PC-9 (cell line): ENCODE measurements at places on chromosomes 16 and 17. TPM values are rescaled to one million over a fixed set of nuclear protein-coding genes. Genes with fewer than 3 reads are reported as not detected.
A peak's percentile ranks its signal among the peaks of the same experiment; 100 is the strongest.

ODAD4 gene
- total RNA-seq = 3.0 and 4.0 TPM in 2 replicates

SLC38A7 gene
- total RNA-seq = 17.2 and 18.6 TPM in 2 replicates

OR3A2 gene
- not detected in 2 replicates for total RNA-seq

ATP2A3 gene
- 4.4 and 9.6 TPM in 2 replicates for total RNA-seq

DNA sequence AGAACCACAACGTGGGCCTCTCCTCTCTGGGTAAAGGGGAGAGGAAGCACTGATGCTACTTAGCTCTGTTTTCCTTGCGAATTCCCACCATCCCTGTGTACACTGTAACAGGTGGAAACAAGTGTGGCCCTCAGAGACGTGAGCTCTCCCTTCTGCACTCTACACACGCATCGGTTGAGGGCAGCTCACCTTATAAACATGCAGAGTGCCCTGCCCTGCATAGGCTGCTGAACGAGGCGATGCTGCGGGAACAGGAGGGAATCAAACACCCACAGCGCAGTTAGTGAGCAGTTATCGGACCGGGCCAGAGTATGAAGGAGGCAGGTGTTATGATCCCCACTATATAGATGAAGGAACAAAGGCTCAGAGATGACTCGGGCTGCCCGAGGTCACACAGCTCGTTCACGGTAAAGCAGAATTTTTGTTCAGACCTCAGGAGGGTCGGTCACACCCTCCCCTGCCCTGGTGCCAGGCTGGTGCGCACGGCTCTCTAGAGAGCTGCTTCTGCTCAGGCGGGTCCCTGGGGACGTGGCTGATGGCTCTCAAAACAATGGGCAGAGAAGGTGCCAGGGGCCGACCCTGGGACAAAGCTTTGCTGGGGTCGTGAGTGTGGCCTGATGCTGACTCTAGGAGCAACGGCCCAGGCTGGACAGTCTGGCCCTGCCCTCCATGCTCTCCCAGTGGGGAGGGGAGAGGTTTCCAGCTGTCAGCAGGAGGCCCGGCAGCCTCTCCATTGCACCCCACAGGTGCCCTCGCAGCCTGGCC lies 68.5 kb downstream of the RPH3AL start:
- no peak for DNase-seq
- no peak overlapping the region for H3K4me3 ChIP-seq
- H3K27ac ChIP-seq = no peak overlapping the region
- H3K36me3 ChIP-seq = no peaks in the 10 kb centered on the region
- H3K4me1 ChIP-seq = no peaks in the 10 kb centered on the region
- peaks cover 5% of the 10 kb centered on the region; the same call in 1 of the 2 replicates for H3K27me3 ChIP-seq

GRCh38 chr17:28723159-28723835 lies 2.7 kb downstream of the TLCD1 start:
- no peak for DNase-seq
- H3K27ac ChIP-seq = peak overlapping the region; percentile 82
- no peaks in the 10 kb centered on the region for H3K27me3 ChIP-seq
- peaks cover 48% of the 10 kb centered on the region for H3K4me1 ChIP-seq

DNA sequence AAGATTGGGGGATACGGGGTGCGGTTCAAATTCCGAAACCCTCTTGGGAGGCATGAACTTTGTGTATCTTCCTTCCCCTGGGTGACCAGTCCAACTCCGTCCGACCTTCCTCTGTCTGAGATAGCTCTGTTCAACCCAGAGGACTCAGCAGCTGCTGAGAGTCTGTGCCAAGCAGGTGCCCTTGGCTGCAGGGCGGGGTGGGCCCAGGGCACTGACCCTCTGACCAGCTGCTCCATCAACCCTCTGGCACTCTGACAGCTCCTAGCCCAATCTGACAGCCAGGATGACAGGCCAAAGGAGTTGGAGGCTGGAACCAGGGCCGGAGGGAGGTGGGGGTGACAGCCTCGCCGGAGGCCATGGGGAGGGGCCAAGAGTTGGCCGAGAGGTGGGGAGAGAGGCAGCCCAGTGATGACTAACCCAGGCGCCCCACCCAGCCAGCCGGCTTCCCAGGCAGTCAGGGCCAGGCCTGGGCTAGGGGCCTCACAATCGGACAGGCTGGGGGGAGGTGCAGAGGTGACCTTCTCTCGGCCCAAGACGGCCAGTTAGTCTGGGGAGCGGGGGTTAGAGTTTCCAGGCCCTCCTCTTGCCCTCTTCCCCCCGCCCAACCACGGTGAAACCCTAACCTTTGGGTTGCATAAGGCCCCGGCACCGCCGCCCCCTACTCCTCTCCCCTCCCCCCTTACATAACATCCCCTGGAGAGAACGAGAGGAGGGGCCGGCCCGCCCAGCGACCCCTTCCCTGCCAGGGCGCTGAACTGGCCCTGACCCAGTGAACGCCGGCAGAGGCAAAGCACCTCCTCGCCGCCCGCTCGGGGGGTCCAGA lies 5.0 kb upstream of the TLCD2 start:
- peaks cover 33% of the 10 kb centered on the region for H3K4me1 ChIP-seq
- H3K27ac ChIP-seq = peak overlapping the region; percentile 81
- peak; percentile 84 for DNase-seq
- H3K27me3 ChIP-seq = no peaks in the 10 kb centered on the region
- H3K4me3 ChIP-seq = peak overlapping the region; percentile 81

GRCh38 chr17:60142872-60143499 lies 6.8 kb upstream of the CA4 start:
- peak; percentile 84 for DNase-seq
- H3K27ac ChIP-seq = no peak overlapping the region
- H3K36me3 ChIP-seq = no peaks in the 10 kb centered on the region
- no peaks in the 10 kb centered on the region for H3K27me3 ChIP-seq
- H3K4me1 ChIP-seq = peaks cover 10% of the 10 kb centered on the region
- H3K4me3 ChIP-seq = peak overlapping the region; percentile 49; the same call in 1 of the 2 replicates

- no peak overlapping the region for H3K27ac ChIP-seq
- no peak overlapping the region for H3K4me3 ChIP-seq
- H3K36me3 ChIP-seq = no peaks in the 10 kb centered on the region
- DNase-seq = no peak
These were observed 55.5 kb downstream of the SNX11 start for GRCh38 chr17:48162946-48163506.

DNA sequence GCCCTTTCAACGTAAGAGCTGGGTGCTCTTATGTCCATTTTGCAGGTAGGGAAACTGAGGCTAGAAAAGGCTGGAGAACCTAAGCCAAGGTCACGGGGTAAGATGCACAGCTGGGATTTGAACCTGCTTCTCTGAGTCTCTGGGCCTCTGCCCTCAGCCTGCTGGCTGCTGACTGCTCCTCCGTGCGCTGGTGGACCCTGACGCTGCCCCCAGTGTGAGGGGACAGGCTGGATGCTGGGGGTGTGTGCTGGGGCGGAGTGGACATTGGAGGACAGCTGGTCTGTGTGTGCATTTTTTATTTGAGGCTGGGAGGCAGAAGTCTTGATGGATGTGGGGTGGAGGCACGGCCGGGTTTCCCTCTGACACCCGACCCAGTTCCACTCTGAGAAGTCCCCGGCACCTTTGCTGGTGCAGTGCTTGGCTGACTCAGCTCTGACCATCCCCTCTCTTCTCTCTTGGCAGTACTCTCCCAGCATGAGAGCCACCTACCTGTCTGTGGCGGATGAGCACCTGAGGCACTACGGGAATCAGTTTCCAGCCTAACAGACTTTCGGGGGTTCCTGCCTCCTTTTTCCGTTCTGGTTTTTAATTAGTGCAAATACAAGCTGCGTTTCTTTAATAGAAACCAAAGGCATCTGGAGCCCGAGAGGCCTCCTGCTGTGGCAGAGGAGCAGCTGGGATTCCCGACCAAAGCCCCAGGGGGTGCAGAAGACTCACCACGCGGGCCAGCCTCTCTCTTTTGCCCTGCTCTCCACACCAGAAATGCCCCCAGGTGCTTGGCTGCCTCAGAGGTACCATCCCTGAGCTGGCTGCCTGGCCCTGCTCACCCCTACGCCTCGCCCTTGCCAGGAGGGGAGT lies 14.1 kb upstream of the DNAI2 start:
- no peaks in the 10 kb centered on the region for H3K4me1 ChIP-seq
- no peak for DNase-seq
- H3K27ac ChIP-seq = no peak overlapping the region
- no peak overlapping the region for H3K4me3 ChIP-seq

GRCh38 chr17:81701288-81702071 lies 1.7 kb upstream of the MRPL12 start:
- no peaks in the 10 kb centered on the region for H3K27me3 ChIP-seq
- peak overlapping the region; percentile 90 for H3K4me3 ChIP-seq
- no peaks in the 10 kb centered on the region for H3K36me3 ChIP-seq
- DNase-seq = no peak
- H3K4me1 ChIP-seq = peaks cover 7% of the 10 kb centered on the region

DNA sequence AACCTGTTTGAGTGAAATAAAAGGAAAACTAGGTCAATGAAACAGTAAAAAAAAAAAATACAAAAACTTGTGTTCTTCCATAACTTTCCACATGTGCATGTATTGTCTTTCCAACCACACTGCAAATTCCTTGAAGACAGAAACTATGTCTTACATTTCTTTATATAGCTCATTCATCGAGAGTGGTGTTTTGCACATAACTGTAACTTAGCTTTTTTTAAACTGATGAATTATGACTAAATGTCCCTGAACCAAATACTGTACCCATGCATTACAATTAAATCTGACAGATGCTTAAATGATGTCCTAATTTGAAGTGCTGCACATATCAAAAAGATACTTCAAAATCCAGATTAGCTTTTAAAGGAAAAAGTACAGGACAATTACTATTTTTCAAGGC lies 50.1 kb downstream of the BRIP1 start:
- no peak for DNase-seq
- H3K27me3 ChIP-seq = no peaks in the 10 kb centered on the region
- no peak overlapping the region for H3K4me3 ChIP-seq
- 0 out of 2 replicates have a peak, but pooled peaks cover 7% of the 10 kb centered on the region for H3K4me1 ChIP-seq
- no peaks in the 10 kb centered on the region; the same call in none of the 2 replicates for H3K36me3 ChIP-seq
